ENCODE measurements at places on chromosomes 5 and 9.

DNA sequence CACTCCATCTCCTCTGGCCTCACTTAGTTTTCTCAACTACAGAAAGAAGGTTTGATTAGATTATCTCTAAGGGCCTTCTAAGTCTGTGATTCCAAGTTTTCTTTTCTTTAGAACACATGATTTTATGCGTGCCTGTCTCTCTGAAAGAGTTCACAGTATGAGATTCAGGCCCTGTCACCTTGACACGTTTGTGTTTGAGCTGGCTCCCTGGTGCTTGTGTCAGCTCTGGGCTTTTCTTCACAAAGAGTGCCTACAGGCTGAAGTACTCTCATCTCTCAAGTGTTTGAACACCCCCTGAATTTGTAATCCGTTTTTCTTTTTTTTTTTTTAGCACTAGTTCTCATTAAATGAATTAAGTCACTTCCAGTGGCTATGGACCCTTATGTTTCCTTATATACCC lies 306.9 kb upstream of the C9orf72 start:
- no peak for DNase-seq

GRCh38 chr9:14205463-14205862 lies 108.5 kb downstream of the NFIB start:
- no peak for DNase-seq

GRCh38 chr5:135564331-135564730 lies 14.5 kb downstream of the CXCL14 start:
- DNase-seq: no peak

DNA sequence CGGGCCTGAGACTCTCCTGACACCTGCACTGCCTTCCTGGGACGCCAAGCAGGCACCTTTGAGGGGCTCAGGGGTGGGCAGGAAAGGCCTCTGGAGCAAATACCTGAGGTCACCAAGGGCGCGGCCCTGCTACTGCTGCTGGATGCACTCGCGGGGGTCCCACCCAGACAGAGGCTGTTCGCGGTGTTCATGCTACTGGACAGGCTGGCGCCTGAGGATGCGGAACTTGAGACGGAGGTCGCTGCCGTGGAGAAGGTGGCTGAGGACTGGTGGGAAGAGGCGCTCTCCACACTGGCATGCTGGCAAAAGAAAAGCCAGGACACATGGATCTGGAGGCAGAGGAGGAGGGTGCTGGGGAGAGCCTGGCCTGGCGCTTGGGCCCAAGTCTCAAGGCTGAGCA lies 110.7 kb downstream of the UBE2R2 start:
- DNase-seq: no peak

GRCh38 chr9:126532489-126532888 lies 81.2 kb upstream of the LMX1B start:
- DNase-seq: no peak

DNA sequence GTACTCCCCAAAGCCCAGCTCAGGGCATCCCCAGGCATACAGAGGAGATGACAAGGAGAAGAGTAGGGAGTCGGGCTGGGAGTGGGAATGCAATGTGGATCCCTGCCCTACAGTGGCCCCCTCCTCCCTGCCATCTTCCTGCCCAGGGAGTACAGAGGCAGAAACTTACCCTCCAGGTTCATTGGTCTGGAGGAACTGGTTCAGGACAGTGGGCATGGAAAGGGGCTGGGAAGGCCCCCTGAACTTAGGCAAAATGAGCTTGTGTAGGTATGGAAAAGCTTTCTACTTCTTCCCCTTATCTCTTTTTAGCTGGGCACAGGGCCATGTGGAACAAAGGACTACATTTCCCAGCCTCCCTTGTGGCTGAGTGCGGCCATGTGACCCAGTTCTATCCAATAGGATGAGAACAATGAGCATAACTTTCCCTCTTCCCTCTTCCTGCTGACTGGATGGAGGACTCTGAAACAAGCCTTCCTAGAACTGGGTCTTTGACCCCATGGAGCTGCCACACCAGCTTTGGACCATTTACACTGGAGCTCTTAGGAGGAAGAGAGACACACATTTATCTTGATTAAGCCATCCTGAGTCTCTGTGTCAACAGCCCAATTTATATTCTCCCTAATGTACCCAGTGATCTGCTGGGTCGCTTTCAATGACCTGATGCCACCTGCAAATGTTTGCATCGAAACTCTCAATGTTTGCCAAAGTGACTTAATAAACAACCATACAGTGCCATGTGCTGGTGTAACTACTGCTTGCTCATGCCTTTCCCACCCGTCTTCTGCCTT lies 25.0 kb upstream of the HMCN2 start:
- DNase-seq: no peak

DNA sequence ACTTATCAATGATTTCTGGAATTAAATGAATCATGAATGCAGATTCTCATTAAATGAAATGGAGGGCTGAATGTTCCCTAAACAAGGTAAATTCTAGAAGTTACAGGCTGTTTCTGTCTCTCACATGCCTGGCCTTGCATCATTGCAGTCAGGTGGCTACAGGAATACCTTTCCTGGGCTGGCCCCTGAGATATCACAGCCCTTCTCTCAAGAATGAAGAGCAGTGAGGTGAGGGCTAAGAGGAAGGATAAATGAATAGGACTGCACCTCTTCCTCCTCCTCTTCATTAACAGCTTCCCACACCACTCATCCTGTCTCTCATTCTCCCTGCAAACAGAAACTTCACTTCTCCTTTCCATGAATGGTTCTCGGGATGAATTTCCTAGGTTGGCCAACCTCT lies 22.5 kb downstream of the ARHGEF28 start:
- no peak for DNase-seq

- DNase-seq: no peak
Measured at GRCh38 chr5:139752506-139753473, 42.8 kb upstream of the PSD2 start.

GRCh38 chr5:125798307-125798706 lies 624.9 kb upstream of the GRAMD2B start:
- DNase-seq: no peak

DNA sequence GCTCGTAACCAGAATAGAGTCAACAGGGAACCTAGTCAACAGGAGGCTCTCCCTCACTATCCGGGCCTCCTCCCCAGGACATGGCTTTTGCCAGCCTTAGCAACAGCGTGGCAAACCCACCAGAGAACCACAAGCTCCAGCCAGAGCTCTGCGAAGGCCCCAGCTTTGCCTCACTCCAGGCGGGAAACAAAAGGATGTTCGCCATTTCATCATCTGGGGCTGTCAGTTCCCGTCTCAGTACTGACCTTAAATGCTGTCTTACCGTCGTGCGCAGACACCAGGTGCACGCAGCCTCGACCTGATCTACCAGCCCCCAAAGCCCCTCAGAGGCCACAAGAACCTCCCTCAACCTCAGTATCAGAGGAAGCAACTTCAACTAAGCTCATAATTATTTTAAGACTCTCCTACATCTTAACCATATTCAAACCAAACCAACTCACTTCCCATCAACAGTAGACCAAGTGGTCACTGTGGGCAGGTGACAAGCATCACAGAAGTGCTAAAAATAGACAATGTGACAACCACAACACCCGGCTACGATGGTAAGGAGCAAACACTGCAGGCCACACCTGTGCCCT lies 71.4 kb downstream of the SEMA4D start:
- no peak for DNase-seq

DNA sequence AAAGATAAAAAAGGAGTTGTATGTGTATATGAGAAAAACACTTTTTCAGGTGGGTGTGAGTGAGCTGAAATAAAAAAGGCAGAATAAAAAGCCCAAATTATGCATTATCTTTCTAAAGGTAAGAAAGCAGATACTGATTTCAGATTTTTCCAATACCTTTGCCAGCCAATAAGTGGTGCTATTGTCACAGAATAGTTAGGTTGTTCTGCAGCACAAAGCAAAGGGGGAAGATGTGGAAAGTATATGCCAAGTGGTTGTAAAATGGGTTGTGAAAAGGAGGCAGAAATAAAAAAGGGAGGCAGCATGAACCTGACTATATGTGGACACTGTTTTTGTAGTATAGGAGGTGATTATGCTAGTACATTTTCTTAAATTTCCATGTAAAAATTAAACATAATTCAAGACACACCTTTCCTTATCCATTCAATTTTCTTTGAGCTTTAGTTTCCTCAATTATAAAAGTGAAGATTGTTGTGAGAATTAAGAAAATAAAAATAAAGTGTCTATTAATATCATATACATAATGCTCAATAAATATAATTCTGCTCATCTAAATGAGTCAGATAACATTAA lies 106.7 kb downstream of the SMIM15 start:
- DNase-seq: no peak

- DNase-seq: no peak
Measured at GRCh38 chr9:92764381-92764987, at the start of gene BICD2. Gene BICD2, minus strand, starts transcription at chr9:92764833. Its CDS starts 89 bp downstream, at chr9:92764744.

- no peak for DNase-seq
Measured at GRCh38 chr5:103117471-103117991, 2.4 kb downstream of the GIN1 start.

GRCh38 chr5:87774804-87775203 lies 362.1 kb upstream of the CCNH start:
- DNase-seq: no peak

- DNase-seq: no peak
Measured at GRCh38 chr5:144328494-144328893, 157.8 kb downstream of the KCTD16 start.

GRCh38 chr5:168273056-168273980 lies 18.1 kb upstream of the WWC1 start:
- DNase-seq: no peak

DNA sequence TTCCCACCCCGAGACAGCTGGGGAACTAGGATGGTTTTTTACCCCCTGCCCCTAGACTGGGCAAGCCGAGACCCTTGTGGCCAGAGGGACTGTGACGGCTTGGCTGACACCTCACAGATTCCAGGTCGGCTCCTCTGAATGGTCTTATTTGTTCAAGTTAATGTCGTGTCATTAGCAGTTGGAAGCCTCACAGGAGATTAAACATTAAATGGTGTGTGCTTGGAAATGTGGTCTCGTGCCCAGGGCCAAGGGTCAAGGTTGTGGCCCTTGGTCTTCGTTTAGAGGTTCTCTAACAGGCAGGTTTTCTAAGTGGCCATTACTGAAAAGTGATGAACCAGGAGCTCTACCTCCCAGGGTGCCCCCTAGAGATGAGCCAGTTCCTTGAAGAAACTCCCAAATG lies 61.2 kb upstream of the RXRA start:
- no peak for DNase-seq

GRCh38 chr5:168756453-168757391 lies 177.6 kb upstream of the PANK3 start:
- no peak for DNase-seq

DNA sequence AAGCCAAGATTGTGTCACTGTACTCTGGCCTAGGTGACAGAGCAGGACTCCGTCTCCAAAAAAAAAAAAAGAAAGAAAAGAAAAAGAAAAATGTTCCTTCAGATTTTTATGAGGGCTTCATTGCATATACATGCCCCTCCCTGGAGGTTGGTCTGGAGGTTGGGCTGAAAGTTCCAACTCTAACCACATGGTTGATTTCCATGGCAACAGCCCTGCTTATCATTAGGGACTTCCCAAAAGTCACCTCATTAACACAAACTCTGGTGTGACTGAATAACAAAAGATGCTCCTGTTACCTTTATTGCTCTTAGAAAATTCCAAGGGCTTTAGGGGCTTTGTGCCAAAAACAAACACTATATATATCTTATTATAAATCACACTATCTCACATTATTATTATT lies 113.8 kb downstream of the TMC1 start:
- DNase-seq: no peak

DNA sequence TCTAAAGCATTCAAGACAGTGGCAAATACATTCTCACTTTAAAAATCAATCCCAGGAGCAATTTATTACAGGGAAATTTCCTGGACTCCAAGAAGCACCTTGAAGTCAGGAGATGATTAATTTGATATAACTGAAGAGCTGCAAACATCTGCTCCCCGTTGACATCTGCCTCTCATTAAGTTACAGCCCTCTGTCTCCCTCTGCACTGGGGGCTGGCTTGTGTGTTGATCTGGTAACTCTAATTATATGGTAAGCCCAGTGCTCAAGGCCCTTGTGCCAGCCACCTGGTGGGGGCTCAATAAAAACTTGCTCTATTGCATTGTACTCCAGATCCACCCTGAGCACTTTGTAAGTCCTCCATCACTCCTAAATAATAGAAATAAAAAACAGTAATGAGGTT lies 131.1 kb upstream of the ZNF462 start:
- DNase-seq: no peak

- no peak for DNase-seq
Measured at GRCh38 chr5:125536095-125536494, 789.7 kb upstream of the ZNF608 start.

- no peak for DNase-seq
Measured at GRCh38 chr5:67657055-67657454, 460.5 kb upstream of the CD180 start.
